CD4-positive, alpha-beta T cell (primary cell): ENCODE measurements at places on chromosomes 7 and 10. TPM values are rescaled to one million over a fixed set of nuclear protein-coding genes. Genes with fewer than 3 reads are reported as not detected.
A peak's percentile ranks its signal among the peaks of the same experiment; 100 is the strongest.

Gene LRRC61
- total RNA-seq: 3.1 TPM

Gene PTPRN2
- 0.44 TPM for total RNA-seq

Gene TAF3
- 12.6 TPM for total RNA-seq

Gene EPO
- total RNA-seq: not detected

Gene OR9A2
- total RNA-seq: not detected

Gene DDX56
- 127 TPM for total RNA-seq

Gene UPK3B
- 1.3 TPM for total RNA-seq

Gene PON1
- not detected for total RNA-seq

Gene EXOSC1
- total RNA-seq: 29.7 TPM

DNA sequence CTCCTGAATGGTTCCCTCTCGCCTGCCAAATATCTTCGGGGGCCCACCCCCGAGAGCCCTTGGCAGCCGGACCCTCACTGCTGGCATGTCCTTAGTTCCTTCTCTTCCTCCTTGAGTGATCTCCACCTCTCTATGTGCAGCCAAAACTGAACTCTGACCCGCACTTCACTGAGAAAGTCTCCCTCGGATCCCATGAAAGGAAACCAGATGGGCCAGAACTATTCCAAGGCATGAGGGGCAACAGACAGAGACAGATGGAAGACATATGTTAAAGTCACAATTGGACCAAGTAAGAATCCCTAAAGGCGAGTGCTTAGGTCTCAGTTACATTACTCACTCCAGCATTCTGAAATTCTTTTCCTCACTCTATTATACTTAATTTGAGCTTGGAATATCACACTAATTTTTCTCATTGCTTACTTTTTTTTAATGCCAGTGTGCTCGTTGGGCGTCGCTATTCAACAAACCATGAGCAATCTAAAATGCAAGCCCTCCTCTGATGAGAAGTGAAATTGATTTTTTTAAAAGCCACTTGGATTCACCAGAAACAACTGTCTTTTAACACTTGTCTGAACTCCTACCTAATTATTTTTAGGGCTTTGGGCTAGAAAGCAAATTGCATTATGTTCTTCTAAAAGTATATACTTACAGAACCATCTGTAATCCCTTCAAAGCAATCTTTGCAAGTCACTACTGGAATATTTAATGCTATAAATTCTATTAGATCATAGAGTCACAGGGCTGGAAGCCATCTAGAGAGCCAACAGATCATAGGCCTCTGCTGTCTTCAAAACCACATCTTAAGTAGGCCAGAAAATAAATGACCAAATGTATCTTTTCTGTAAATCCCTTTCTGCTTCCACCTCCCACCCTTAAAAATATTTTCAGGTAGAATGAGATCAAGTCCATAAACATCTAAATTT, 43.3 kb upstream of the EZH2 start:
- H3K4me1 ChIP-seq: no peaks in the 10 kb centered on the region
- no peak for DNase-seq
- no peak overlapping the region for H3K27ac ChIP-seq
- H3K36me3 ChIP-seq: no peaks in the 10 kb centered on the region
- no peaks in the 10 kb centered on the region for H3K27me3 ChIP-seq

- H3K27me3 ChIP-seq: no peaks in the 10 kb centered on the region
- no peak for DNase-seq
- no peak overlapping the region for H3K27ac ChIP-seq
- H3K4me3 ChIP-seq: no peak overlapping the region
- H3K4me1 ChIP-seq: peaks cover 17% of the 10 kb centered on the region
- no peaks in the 10 kb centered on the region for H3K36me3 ChIP-seq
Observed at GRCh38 chr10:96835899-96836298, 3.8 kb downstream of the LCOR start.

DNA sequence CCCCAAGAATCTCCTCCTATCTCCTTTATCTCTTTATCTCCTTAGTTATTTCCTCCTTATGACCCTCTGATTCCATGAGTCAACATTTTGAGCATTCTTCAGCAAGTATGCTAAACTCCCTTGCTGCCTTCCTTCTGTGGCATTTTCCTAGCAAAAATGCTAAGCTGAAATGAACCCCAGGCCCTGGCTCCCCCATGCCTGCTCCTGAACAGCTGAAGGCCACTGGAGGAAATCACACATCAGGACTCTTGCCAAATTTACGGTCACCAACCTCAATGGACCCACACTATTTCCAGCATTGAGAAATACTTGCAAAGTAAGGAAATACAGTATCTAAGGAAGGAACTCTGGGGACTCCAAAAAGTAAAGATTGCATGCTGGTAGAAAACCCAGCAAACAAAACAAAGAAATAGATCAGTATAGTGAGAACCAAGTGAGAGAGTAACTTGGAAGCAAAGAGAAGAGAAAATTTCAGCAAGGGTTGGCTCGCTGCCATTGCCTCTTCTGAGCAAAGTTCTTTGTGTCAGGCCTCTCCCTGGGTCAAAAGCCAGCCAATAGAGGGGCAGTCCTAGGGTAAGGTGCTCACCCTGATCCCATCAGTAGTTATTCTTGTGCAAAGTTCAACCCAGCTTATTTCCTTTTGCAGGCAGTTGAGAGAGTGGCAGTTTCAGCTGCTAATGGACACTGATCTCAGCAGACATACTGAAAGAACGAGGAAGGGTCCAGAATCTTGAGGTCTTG, 5.1 kb upstream of the PLEKHS1 start:
- H3K27ac ChIP-seq: no peak overlapping the region
- no peak overlapping the region for H3K4me3 ChIP-seq
- H3K27me3 ChIP-seq: no peaks in the 10 kb centered on the region
- H3K4me1 ChIP-seq: no peaks in the 10 kb centered on the region

- no peak overlapping the region for H3K27ac ChIP-seq
- H3K4me1 ChIP-seq: no peaks in the 10 kb centered on the region
- no peak overlapping the region for H3K4me3 ChIP-seq
- H3K27me3 ChIP-seq: peaks cover 6% of the 10 kb centered on the region
Observed at GRCh38 chr10:47370015-47370767, 13.9 kb downstream of the ZNF488 start.

DNA sequence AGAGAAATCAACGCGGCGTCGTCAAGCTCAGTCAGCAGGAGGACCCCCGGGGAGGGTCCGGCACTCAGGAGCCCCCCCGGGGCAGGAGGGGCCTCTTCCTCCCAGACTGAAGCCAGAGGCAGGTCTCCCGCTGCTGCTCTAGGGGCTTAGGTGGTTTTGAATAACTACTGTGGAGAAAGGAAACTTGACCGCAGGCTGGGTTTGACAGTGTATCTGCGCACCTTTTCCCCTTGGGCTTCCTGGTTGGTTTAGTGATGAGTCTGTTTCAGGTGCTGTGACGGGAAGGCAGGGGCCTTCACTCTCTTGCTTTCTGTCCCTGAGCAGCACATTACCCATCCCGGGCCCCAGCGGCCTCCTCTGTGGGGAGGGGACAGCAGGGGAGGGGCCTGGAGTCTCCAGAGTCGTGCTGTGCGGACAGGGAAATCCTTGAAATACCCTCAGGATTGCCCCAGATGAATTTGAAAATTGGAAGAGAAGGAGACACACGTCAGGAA, 262.2 kb downstream of the ADARB2 start:
- no peak for DNase-seq
- H3K27ac ChIP-seq: no peak overlapping the region
- H3K4me3 ChIP-seq: no peak overlapping the region
- H3K4me1 ChIP-seq: no peaks in the 10 kb centered on the region
- H3K36me3 ChIP-seq: no peaks in the 10 kb centered on the region
- no peaks in the 10 kb centered on the region for H3K27me3 ChIP-seq

DNA sequence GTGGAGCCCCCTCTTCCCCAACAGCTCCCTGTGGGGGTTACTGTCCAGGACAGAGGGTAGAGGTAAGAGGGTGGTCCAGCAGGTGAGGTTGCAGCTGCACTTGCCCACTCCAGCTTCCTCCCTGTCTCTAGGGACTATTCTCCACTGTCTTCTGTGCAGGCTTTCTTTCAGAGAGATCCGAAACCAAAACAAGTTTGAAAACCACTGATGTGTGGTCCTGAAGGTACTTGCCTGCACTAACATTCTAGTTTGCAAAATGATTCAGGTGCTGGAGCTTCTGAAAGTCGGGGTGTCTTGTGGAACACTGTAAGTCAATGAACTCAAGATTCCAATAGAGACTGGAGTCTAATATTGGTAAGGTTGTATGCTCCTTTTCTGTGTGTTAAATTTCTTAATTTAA, 63.1 kb downstream of the BLNK start:
- no peaks in the 10 kb centered on the region for H3K4me1 ChIP-seq
- no peak for DNase-seq
- H3K27me3 ChIP-seq: peaks cover 3% of the 10 kb centered on the region
- H3K36me3 ChIP-seq: no peaks in the 10 kb centered on the region
- H3K27ac ChIP-seq: no peak overlapping the region

DNA sequence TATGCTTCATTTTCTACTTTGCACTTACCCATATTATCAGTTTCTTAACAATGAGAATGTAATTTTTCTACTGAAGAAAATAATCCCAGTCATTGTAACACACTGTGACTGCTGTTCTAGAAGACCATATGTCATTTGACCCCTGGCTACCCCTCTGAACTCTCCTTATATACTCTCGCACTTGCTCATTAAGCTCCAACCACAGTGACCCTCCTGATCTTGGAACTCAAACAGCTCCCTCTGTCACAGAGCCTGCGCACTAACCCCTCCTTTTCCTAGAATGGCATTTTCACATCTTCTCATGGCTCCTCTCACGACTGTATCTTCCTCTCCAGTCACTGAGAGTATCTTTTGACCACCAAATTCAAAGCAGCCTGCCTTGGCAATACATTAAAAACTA, 169.7 kb downstream of the CACNA2D1 start:
- H3K4me1 ChIP-seq: no peaks in the 10 kb centered on the region
- DNase-seq: no peak
- H3K4me3 ChIP-seq: no peak overlapping the region
- H3K27me3 ChIP-seq: no peaks in the 10 kb centered on the region

- H3K36me3 ChIP-seq: peaks cover 92% of the 10 kb centered on the region
- DNase-seq: no peak
- H3K27me3 ChIP-seq: no peaks in the 10 kb centered on the region
- no peak overlapping the region for H3K27ac ChIP-seq
- H3K4me1 ChIP-seq: peaks cover 47% of the 10 kb centered on the region
Observed at GRCh38 chr10:11280187-11280932, 262.7 kb downstream of the CELF2 start.

- DNase-seq: no peak
- H3K27ac ChIP-seq: no peak overlapping the region
- no peaks in the 10 kb centered on the region for H3K36me3 ChIP-seq
- H3K4me1 ChIP-seq: no peaks in the 10 kb centered on the region
- peaks cover 2% of the 10 kb centered on the region for H3K27me3 ChIP-seq
Observed at GRCh38 chr10:80769700-80770160, 232.0 kb downstream of the SH2D4B start.

DNA sequence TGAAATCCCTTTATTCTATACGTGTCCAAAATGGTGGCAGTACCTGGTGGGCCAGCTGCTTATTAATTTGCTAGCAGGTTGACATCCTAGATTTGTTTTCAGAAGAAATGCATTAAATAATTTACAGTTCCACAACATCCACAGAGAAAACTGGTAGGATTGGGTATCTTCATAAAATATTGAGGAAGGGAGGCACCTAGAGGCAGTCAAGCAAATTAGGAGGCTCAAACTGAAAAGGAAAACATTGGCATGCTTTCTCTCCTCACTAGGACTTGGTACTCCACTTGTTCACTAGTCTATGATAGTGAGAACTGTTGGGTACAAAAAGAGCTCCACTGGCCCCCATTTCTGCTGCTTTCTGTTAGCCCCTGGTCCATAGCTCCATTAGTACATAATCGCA, 18.3 kb upstream of the LRGUK start:
- H3K27ac ChIP-seq: no peak overlapping the region
- no peak overlapping the region for H3K4me3 ChIP-seq
- no peaks in the 10 kb centered on the region for H3K27me3 ChIP-seq
- no peaks in the 10 kb centered on the region for H3K36me3 ChIP-seq
- H3K4me1 ChIP-seq: no peaks in the 10 kb centered on the region

DNA sequence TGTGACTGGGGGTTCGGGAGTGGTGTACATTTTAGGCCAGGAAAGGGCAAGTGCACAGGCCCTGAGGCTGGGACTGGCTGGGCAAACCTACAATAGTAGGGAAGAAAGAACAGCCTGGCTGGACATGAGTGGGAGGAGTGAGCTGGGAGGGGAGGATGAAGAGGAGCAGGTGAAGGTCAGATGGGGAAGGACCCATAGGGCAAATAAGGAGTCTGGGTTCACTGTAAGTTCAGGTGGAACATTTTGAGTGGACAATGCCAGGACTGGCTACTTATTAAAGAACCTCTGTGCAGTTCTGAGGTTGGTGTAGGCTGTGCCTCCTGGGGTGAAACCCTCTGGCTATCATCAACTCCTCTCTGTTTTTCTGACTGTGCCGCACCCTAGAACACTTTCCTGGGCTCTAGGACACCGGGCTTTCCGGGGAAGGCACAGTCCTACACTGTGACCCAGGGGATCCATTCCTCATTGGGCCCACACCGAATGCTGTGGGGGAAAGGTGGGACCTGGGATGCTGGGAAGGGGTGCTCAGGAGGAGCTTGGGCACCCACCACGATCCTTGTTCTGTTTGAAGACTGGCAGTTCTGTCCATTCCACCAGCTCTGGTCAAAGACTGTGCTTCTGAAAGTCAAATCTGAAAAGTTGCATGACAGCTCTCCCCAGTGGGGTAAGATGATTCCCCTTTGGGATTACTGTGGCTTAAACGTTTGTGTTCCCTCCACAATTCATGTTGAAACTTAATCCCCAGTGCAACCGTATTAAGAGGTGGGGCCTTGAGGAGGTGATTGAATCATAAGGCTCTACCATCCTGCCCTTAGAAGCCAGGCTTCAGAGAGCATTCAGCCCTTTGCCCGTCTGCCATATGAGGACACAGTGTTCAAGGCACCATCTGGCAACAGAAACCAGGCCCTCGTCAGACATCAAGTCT, 4.0 kb upstream of the MMP21 start:
- H3K4me3 ChIP-seq: no peak overlapping the region
- no peaks in the 10 kb centered on the region for H3K36me3 ChIP-seq

- no peaks in the 10 kb centered on the region for H3K36me3 ChIP-seq
- H3K27me3 ChIP-seq: peaks cover 89% of the 10 kb centered on the region
- no peak overlapping the region for H3K4me3 ChIP-seq
- H3K27ac ChIP-seq: no peak overlapping the region
- peaks cover 74% of the 10 kb centered on the region for H3K4me1 ChIP-seq
Observed at GRCh38 chr7:129782818-129783583, 169.8 kb downstream of the UBE2H start.

DNA sequence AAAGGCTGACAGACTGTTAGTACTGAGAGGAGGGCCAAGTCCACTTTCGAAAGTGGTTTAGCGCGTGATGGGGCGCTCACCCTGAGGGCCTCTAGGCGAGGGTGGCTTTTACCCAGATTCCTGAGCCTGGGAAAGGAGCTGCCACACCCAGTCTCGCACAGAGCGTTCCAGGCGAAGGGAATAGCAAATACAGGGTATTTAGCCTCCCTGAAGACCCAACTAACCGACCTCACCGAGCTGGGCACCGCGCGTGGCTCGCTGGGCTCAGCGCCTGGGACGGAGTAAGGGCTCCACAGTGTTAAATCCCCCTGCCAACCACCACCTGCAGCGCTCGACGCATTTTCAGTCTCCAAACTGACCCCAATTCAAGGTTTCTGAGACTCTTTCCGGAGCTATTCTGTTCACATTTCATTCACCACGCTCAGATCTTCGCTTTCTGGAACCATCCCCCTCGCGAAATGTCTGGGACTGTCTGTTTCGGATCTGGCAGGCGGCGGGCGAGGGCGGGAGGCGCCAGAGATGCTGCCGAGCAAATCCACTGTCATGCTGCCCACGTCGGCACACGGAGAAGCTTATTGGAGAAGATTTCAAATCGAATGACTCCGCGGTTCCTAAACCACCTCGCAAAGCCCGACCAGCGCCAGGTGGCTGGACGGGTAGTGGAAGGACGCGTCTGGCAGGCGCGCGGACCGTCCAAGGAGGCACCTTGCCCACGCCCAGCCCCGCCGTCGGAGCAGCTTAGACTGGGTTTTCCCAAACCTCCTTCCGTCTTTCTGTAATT, 1.4 kb upstream of the OSBPL3 start:
- H3K27ac ChIP-seq: no peak overlapping the region
- no peaks in the 10 kb centered on the region for H3K36me3 ChIP-seq
- H3K4me1 ChIP-seq: peaks cover 41% of the 10 kb centered on the region
- H3K4me3 ChIP-seq: peak overlapping the region; percentile 84
- DNase-seq: peak; percentile 35
